ENCODE measurements at places on chromosomes 11 and 22.

- DNase-seq, result no peak
These were observed 4.3 kb downstream of the CYB561A3 start for GRCh38 chr11:61357233-61357893.

- no peak for DNase-seq
These were observed 39.3 kb downstream of the KREMEN1 start for GRCh38 chr22:29112121-29112520.

DNA sequence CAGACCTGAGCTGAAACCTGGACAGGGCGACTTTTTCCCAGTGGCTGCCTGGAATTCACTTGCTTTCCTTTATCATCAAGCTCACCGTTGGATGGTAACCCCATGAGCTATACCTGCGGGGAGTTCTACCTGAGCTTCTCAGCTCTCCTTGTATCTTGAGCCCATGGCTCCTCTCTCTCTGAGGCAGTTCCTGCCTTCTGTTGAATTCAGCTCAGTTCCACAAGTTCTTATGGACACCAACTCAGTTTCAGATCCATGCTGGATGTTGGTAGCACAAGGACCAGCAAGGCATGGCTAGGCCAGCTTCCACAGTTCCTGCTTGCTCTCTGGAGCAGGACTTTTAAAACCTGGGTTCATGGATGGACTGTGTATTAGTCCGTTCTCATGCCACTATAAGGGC is 58.3 kb upstream of the AMPD3 start:
- no peak for DNase-seq

DNA sequence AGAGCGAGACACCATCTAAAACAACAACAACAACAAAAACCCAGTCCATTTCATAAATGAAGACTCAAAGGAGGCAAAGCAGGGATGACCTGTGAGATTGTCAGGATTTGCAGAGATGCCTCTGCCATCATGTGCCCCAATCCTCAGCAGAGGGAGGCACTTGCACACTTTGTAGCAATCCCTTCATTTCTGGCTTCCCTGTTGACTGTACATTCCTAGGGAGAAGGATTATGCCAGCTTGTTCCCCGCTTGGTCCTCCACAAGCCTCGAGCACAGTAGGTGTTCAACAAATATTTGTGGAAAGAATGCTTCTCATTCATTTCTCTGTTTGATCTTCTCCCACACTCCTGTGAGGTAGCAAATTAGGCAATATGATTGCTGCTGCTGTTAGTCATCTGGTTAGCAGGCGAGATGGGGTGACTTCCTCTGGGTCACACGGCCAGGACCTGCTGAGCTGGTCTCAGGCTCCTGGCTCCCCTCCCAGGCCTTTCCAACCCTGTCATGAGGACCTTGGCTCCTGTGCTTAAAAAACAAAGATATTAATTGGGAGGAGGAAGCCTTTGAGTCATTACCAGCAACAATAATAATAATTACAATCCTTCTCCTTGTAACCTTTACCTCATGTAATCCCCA is 34.1 kb downstream of the LIF start:
- no peak for DNase-seq

DNA sequence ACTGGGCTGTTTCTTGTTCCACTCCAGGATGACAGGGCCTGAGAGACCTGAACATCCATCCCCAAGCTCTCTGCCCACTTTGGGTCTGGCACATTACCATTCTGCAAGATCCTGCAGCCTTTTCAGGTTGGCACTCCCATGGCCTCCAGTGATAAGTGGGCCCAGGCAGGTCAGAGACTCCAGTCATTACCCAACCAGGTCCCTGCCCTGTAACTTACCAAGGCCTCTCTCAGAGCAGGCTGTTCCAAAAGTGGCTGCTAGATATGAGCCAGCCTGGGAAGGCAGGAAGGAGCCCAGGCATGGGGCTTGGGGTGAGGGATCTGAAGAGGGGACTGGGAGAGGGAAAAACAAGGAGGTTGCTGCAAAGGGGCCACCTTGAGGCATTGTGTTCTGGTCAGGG is 35.9 kb downstream of the KCNQ1OT1 start:
- DNase-seq, result no peak

DNA sequence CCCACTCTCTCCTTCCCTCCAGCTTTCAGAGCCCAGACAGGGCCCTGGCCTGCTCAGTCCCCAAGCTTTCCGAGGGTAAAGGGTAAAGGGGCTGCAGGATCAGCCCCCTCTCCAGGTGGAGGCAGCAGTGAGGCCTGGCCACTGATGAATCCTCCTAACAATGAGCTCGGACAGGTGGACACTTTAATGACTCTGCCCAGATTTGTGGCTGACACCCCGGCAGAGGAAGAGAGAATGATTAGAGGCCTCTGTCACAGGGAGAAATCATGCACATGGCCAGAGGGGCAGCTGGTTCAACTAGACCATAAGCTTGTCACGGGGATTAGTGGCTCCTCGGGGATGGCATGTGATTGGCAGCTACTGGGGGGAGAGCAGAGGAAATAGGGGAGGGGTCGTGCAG is 587.5 kb upstream of the B3GAT1 start:
- DNase-seq, result no peak

DNA sequence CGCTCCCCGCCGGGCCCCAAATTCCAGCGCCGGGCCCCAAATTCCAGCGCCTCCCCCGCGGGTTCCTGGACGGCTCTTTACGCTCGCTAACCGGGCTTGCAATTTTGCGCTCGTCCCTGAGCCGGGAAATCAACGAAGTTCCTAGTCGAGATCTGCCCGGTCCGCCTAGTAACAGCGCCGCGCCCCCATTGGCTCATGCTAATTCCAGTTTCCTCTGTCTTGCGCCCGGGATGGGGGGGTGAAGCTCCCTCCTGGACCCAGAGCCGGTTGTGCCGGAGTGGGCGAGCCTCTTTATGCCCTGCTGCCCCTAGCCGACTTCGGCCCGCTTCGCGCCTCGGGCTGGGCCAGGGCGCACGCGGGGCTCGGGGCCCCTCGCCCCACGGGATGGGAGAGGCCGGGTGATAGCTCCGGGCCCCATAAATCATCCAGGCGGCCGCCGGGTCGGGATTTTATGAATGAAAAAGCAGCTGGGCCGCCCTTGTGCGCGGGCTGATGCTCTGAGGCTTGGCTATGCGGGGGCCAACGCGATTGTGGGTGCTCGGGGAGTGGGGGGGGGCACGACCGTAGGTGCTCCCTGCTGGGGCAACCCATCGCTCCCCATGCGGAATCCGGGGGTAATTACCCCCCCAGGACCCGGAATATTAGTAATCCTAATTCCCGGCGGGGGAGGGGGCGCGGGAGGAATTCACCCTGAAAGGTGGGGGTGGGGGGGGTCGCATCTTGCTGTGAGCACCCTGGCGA is 1.8 kb upstream of the CCND1 start:
- DNase-seq, result no peak

DNA sequence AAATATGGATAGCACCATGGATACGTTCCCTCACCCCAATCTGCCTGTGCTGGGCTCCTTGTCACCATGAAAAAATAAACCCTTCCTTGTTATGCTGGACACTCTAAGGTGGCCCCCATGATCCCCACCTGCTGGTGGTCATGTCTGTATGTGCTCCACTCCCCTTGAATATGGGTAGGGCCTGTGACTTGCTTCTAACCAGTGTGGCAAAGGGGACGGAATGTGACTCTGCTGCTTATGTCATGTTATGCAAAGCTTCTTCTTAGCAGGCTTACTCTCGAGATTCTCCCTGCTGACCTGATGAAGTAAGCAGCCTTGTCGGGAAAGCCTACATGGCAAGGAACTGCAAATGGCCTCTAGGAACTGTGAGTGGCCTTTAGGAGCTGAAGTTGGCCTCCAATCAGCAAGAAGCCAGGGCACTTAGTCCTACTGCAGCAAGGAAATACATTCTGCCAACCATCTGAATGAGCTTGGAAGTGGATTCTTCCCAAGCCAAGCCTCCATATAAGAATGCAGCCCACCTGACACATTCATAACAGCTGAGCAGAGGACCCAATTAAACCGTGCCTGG is 159.9 kb downstream of the CCDC34 start:
- DNase-seq, result no peak
